ENCODE measurements at places on chromosomes 7 and 10.

DNA sequence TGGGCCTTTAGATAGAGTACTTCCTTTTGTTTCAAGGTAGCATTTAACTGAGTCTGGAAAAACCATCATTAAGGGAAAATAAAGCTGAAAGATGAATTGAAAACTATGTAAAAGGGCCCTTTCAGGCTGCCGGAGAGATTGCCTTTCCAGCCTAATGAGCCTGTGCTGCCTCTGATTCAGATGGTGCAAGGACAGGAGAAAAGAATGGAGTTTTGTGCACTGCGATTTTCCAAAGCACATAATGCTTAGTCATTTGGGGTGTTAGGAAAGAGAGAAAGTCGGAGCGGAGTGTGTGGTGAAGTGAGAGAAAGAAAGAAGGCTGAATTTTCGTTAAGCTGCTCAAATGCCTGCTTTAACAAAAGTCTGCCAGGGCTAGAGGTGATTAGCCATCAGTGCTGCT lies 259.7 kb downstream of the PAXIP1 start:
- DNase-seq: no peak

DNA sequence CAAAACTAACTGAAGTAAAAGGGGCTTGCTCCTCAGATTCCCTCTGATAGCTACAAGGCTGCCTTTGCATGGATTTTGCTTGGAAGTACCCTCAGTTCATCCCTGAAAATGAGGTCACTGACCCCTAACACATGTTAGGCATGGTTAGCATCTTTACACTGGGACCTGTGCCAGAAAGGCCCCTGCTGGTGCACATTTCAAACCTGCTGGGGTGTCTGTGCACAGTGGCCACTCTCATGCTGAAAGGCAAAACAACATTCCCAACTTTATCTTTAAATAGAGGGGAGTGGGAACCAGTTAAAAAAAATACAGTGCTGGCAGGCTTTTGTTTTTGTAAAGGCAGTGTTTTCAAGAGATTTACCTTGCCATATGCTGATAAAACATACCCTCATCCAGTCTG lies 99.1 kb downstream of the ANK3 start:
- no peak for DNase-seq

GRCh38 chr7:43363035-43363791 lies 219.7 kb upstream of the STK17A start:
- DNase-seq: no peak

DNA sequence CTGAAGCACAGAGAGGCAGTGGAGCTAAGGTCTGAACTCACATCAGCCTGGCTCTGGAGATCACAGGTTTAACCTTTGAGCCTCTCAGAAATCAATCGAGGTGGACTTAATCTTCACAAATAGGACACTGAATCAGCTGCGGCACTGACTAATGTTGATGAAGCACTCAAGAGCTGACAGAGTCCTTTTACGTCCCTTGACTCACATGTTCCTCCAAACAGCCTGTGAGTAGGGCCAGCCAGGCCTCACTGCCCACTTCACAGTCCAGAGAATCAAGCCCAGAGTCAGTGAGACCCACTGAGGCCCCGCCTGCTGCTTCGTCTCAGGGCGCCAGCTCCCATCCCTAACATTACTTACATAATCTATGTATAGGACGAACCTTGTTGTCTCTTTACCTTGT lies 63.1 kb downstream of the TNS3 start:
- no peak for DNase-seq

- peak; percentile 9 for DNase-seq
These were observed at the start of gene ZC3HAV1L for GRCh38 chr7:139035586-139036353. ZC3HAV1L (minus strand) TSS chr7:139036042; CDS start chr7:139036017, 25 bp downstream.

GRCh38 chr10:132564690-132565089 lies 27.1 kb downstream of the INPP5A start:
- DNase-seq: no peak

- DNase-seq: no peak
These were observed 151.4 kb downstream of the PTPN20 start for GRCh38 chr10:47062441-47063200.

DNA sequence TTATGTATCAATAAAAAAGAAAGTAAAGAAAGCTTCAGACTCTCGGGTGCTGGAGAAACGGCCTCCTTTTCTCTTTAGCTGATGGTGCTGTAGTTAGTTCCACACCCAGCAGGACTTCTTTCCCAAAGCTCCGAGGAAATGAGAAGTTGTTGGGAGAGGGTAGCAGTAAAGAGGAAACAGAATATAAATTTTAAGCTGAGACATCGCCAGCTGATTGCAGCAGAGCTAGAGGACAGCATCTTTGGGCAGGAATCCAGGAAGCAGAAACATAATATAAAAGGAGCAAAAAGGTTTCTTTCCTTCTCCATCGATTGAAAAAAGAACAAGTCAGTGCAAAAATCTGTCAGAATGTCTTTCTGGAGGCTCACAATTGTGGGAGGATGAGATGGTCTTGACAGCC lies 616.9 kb upstream of the FOXK1 start:
- DNase-seq: no peak

DNA sequence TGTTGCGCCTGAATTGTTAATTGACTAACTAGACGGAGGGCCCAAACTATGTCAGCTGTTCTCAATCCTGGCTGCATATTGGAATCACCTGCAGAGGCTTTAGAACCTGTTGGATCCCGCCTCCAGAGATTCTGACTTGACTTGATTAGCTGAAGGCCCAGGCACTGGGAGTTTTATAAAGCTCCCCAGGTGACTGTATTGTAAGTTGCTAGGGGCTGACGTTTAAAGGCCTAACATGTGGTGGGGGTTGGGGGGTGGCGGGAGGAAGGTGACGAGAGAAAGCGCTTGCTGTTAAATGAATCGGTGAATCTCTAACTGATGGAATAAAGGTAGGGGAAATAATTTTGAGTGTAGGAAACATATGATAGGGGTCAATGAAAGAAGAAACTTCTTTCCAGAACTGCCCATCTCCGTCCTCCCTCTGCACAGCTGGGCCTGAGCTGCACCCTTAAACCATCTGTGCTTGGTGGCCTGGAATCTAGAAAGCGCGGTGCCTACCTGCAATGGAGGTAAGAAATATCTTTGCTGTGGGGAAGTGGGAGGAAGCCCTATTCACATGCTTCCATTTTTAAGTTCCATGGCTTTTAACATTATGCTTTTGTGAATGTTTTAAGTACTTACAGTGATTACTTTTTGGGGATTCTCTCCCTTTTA lies 225.0 kb upstream of the FAM3C start:
- no peak for DNase-seq

DNA sequence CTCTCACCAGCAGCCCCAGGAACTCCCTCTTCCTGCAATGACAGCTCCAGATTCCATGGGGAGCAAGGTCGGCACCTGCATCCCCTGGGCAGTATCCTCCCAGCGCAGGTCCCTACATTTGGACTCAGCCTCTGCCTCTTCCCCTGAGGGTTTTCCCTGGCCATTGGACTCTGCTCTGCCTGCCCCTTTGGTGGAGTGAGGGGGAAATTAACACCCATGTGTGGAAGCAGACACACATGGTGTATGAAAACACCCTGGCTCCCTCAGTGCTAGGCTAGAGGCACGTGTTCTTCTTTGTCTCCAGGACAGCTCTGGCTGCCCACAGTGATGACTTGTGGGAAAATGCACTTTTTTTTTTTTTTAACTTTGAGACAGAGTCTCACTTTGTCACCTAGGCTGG lies 8.4 kb downstream of the PRF1 start:
- no peak for DNase-seq

DNA sequence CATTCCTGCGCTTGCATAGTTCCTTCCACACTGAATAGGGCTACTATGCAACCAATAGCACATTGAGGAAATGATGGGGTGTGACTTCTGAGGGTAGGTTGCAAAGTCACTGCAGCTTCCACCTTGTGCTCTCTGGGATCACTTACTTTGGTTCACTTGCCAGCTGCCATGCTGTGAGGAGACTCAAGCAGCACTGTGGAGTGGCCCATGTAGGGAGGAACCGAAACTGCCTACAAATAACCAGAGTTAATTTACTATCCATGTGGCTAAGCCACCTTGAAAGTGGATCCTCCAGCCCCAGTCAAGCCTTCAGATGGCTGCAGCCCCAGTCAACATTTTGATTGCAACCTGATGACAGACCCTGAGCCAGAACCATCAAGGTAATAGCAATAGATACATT lies 64.3 kb downstream of the FAM204A start:
- DNase-seq: no peak

- peak; percentile 8 for DNase-seq
These were observed 100.0 kb upstream of the EGR2 start for GRCh38 chr10:62916141-62916603.
